Activated T-helper 17 cell treated with anti-CD3 and anti-CD28 coated beads, Interleukin-2, amount 50 U/mL, for 72 hours (primary cell): ENCODE measurements at places on chromosomes 13 and 19. TPM values are rescaled to one million over a fixed set of nuclear protein-coding genes. Genes with fewer than 3 reads are reported as not detected.

Gene ABHD17A
- 109 TPM for total RNA-seq

Gene NOVA2
- total RNA-seq = not detected

Gene NR2F6
- 6.8 TPM for total RNA-seq

Gene ZNF77
- 4.9 TPM for total RNA-seq

Gene FGF9
- 0.05 TPM for total RNA-seq

Gene TMEM86B
- 11.3 TPM for total RNA-seq

Gene PRODH2
- not detected for total RNA-seq

Gene ADGRE2
- total RNA-seq = 1.1 TPM
